Stimulated activated CD8-positive, alpha-beta memory T cell treated with anti-CD3 and anti-CD28 coated beads, Interleukin-7, amount 100 ng/mL, for 1 hour (primary cell): ENCODE measurements at places on chromosomes 11 and 22.

DNA sequence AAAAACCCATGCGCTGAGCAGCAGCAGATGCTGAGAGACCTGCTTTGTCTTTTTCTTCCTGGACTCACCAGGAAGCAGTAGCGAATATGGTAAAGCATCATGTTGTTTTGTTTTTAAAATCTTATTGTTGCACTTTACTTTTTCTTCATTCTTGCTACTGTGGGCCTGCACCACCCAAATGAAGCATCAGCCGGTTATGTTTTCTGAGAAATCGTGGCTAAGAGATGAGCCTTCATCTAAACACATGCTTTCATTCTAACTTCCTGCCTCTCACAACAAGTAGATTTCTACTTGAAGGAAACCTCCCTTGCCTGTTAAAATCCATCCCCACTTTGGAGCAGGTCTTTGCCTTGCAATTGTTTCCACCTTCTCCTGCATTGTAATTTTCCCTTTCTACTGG, 1025.9 kb downstream of the NTM start:
- DNase-seq: no peak

GRCh38 chr11:106601684-106602297, 416.5 kb downstream of the GUCY1A2 start:
- DNase-seq: no peak

DNA sequence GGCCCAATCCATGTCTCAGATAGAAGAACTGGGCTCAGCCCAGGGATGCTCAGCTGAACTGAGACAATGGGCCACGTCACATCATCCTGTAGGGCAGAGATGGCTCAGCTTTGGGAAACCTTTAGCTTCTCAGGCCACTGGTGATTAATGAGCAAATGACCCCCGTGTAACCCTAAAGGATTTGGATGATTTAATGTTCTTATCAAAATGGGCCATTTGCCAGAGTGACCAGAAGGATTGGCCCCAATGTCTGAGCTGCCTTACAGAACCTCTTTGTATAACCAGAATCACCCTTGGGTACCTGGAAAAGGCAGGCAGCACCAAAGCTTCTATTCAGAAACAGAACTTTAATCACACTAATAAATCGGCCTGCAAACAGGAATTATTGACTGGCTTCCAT, 73.7 kb downstream of the ABTB2 start:
- no peak for DNase-seq

DNA sequence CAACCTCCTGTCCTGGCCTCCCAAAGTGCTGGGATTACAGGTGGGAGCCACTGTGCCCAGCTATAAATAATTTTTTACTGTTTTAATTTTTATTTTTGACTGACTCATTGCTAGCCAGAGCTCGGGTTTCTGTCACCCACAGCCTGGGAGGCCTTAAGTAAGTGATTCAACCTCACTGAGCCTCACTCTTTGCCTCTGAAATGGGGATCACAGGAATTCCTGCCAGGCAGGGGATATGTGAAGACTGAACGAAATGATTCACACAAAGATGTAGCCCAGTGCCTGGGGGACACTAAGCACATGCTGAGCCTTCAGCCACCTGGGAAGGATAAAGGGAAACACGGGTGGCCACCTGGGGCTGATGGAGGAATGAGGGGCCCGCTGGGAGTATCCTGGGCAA, 3.8 kb upstream of the LRRC74B start:
- DNase-seq: no peak

- DNase-seq: no peak
These were observed 1668.7 kb upstream of the RAG2 start for GRCh38 chr11:38266691-38267090.

DNA sequence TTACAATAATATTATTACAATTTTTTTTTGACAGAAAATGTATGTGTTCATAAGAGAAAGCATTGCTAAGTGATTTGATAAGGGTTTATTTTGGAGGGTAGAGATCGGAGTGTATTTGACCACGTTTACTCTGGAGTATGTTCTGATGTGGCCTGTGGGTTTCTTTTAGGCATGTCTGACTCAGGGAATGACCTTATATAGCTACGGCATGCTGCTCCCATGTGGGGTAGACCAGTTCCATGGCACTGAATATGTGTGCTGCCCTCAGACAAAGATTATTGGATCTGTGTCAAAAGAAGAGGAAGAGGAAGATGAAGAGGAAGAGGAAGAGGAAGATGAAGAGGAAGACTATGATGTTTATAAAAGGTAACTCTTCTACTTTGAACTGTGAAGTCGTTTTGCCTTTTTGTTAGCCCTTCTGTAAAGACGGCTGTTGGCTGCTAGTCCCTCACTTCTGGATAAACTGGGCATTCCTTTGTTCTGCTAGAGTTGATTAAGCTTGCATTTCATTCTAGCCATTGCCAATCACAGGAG, 38.1 kb upstream of the ST14 start:
- no peak for DNase-seq

GRCh38 chr11:11620173-11620920, 1.5 kb downstream of the GALNT18 start:
- DNase-seq: no peak

DNA sequence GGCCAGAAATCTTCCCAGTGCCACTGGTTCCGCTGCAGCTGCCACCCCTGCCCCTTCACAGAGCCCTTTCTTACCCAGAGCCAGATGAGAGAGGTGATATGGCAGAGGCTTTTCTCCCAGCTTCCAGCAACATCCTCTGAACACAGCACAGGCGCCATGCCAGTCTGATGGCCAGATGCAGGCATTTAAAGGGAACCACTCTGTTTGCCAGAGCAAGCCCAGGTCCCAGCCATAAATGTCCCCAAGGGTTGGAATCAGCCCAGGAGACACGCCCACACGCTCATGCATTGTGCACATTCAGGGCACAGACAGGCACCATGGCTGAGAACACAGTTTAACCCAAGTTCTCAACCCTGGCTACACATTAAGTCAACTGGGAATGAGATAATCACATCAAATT, 114.3 kb upstream of the CSNK2A3 start:
- no peak for DNase-seq

DNA sequence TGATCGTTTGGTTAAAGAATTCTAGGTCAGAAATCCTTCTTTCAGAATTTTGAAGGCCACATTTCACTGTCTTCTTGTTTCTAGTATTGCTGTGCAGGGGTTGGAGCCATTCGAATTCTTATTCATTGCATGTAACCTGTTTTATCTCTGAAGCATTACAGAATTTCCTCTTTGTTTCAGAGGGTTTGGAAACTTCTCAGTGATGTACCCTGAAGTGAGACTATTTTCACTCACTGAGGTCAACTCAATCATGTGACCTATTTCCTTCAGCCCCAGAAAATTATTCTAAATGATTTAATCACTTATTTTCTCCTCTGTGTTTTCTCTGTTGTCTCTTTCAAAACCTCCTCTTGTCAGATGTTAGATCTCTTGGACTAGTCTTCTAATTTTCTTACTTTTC, 147.8 kb downstream of the ENTHD1 start:
- no peak for DNase-seq

- no peak for DNase-seq
These were observed 66.8 kb downstream of the ATM start for GRCh38 chr11:108289699-108290098.

DNA sequence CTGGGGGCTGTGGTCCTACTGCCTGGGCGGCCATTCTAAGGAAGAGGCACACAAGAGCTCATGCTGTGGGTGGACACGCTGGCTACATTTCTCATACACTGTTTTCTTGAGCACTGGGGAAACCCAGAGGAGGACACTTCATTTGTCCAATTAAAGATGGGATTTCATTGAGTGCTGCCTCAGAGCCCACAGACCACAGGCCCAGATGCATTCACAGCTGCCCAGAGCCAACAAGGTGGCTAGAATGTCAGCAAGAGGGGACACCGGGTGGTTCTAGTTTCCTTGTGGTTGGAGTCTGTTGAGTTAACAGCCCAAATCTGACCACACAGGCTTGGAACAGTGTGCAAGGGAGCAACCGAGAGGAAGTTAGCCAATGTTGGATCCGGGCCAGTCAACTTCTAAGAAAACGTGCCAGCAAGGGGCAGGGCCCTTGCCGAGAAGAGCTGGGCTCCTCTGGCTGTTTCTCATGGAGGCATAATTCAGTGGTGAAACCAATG, 35.0 kb upstream of the SORL1 start:
- no peak for DNase-seq
